ENCODE measurements at places on chromosomes 11 and 22.

- peak overlapping the region; percentile 61 for H3K4me3 ChIP-seq
- H3K27me3 ChIP-seq = no peaks in the 10 kb centered on the region
- H3K4me1 ChIP-seq = peaks cover 70% of the 10 kb centered on the region
- H3K27ac ChIP-seq = peak overlapping the region; percentile 100
- DNase-seq = no peak
Measured at GRCh38 chr11:12200279-12200990, 90.0 kb downstream of the MICAL2 start.

DNA sequence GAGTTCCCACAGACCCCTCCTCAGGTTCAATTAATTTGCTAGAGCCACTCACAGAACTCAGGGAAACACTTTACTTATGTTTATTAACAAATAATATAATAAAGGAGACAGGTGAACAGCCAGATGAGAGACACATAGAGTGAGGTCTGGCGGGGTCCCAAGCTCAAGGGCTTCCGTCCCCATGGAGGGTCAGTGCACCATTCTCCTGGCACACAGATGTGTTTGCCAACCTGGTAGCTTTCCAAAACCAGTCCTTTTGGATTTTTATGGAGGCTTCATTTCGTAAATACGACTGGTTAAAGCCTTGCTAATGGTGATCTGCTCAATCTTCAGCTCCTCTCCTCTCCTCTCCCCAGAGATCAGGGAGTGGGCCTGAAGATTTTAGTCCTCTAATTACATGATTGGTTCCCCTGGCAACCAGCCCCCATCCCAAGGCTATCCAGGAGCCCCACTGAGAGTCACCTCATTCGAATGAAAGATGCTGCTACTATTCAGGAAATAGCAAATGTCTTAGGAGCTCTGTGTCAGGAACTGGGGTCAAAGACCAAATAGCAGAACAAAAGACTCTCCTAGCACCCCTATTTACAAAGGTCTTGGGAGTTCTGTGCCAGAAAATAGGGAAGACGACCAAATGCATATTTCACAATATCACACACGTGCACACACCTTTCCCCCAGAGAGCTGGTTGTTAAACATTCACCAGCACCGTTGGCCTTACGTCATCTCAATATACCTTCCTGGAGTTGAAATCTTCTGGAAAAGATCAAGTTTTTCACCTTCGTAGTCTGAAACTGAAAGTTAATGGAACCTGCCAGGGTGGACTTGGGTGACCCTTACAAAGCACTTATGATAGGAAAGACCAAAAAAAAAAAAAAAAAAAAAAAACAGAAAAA lies 23.8 kb upstream of the CAPRIN1 start:
- H3K36me3 ChIP-seq = no peaks in the 10 kb centered on the region
- no peak overlapping the region for H3K4me3 ChIP-seq
- H3K27me3 ChIP-seq = peaks cover 6% of the 10 kb centered on the region
- H3K4me1 ChIP-seq = no peaks in the 10 kb centered on the region
- no peak for DNase-seq
- no peak overlapping the region for H3K27ac ChIP-seq

DNA sequence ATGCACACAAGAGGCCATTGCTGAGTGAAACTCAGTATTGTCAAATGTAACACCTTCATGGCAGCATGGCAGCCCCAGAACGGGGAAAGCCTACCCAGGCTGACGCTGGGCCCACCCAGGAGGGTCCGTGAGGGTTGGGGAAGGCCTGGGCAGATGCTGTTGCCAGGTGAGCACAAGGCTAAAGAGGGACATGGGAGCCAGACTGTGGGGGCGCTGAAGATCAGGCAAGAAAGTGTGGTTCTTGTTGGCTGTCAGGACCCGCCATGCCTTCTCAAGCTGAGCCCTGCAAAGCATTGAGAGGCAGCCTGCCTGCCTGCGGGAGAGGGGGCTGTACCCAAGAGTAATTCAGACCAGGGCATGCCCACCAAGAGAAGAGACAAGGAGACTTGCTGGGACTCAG lies 85.0 kb upstream of the PITPNB start:
- peaks cover 24% of the 10 kb centered on the region for H3K27me3 ChIP-seq
- H3K4me3 ChIP-seq = no peak overlapping the region
- peaks cover 2% of the 10 kb centered on the region for H3K4me1 ChIP-seq

DNA sequence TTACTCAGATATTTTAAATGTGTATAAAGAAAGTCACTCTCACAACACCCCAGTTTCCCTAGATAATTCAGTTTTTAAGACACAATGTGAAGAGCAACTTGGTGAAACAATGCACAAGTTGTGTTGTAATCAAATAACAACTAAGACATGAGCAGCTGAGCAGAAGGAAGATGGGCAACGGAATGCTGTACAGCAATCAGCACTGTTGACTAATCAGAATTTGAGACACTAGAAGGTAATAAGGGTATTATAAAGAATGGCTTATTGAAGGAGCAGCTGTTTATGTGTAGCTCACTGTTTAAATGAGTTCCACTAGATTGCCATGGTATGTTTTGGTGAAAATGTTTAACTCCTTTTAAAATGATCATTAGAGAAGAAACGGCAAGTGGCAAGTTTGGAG lies 60.1 kb downstream of the SOX6 start:
- no peak overlapping the region for H3K4me3 ChIP-seq
- H3K27me3 ChIP-seq = no peaks in the 10 kb centered on the region
- DNase-seq = no peak
- no peaks in the 10 kb centered on the region for H3K36me3 ChIP-seq
- H3K4me1 ChIP-seq = no peaks in the 10 kb centered on the region
- H3K27ac ChIP-seq = no peak overlapping the region

DNA sequence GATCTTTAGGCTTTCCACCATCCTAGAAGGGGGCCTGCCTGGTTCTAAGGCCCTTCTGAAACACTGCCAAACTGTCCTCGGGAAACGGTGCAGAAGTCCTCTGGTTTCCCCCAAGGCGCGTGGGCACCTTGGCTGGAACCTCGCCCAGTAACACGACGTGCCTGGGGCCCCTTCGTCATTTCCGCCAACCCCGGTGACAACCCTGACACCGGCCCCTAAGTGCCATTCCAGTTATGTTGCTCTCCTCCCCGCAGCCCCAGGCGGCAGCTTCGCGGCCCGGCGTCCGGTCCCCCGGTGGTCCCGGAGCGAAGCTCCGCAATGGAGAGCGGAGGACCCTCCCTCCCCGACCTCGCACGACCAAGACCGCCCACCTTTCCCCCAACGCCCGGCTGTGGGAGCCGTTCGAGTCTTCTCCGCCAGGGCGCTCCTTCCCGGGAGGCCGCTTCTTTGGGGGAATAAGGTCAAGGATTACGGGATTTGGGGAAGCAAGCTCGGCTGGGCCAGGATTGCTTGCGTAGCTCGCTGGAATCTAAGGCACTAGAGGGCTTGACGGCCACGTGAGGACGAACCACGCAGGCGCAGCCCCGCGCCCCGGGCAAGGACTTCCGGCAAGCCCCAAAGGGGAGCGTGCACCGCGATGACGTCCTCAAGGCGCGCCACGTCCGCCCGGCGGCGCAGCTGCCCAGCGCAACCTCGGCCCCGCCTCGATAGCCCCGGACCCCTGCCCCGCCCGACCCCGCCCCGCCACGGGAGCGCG lies 626 bp downstream of the RNH1 start:
- peaks cover 16% of the 10 kb centered on the region for H3K4me1 ChIP-seq
- DNase-seq = peak; percentile 98
- H3K27ac ChIP-seq = peak overlapping the region; percentile 97
- peak overlapping the region; percentile 97 for H3K4me3 ChIP-seq
- no peaks in the 10 kb centered on the region for H3K27me3 ChIP-seq
- no peaks in the 10 kb centered on the region for H3K36me3 ChIP-seq

DNA sequence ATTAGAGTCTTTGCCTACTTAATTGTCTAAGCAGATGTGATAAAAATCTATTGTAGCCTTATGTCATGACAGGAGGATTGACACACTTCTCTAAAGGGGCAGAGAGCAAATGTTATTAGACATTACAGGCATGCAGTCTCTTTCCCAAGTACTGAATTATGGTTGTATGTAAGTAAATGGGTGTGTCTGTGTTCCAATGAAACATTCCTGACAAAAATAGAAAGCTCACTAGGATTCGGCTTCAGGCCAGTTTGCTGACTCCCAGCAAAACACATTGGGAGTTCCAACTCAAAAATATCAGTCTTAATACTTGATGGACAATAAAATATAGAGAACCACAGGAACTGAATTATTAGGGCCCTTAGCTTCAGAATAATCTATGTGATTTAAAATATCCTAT lies 1480.4 kb downstream of the FAM181B start:
- H3K27ac ChIP-seq = no peak overlapping the region
- no peak for DNase-seq
- no peaks in the 10 kb centered on the region for H3K27me3 ChIP-seq
- H3K36me3 ChIP-seq = no peaks in the 10 kb centered on the region

DNA sequence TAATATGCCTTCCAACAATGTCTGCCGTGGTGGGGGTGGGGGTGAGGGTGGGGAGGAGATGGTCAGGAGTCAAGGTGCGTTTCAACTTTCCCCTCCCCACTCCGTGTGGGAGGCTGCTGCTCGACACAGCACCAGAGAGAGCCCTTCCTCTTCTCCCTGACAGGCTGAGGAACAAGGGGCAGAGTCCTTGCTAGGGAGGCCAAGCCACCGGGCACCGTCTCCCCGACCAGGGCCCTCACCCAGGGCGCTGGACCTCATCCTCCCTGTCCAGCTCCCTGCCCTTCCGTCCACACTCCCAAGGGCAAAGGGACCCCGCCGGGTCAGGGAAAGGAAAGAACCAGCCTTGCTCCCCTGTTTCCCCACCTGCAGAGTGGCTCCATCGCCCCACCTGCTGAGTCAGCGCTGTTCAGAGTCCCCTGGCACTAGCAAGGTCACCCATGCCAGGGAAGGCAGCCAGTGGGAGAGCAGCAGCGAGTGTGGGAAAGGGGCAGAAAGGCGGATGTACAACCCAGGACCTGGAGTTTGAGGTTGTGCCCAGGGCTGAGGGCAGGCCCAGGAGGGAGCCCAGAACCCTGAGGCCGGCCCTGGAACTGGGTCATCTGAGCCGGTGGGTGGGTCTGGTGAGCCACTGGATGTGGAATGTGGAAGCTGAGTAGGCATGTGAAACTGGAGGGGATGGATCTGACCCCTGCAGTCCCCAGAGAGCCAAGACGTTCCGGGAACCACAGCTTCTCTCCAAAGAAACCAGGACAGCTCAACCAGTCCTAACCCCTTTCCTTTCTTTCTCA lies 47.2 kb downstream of the BUD13 start:
- no peak overlapping the region for H3K4me3 ChIP-seq
- peaks cover 61% of the 10 kb centered on the region for H3K27me3 ChIP-seq
- no peak overlapping the region for H3K27ac ChIP-seq
- H3K4me1 ChIP-seq = no peaks in the 10 kb centered on the region
- H3K36me3 ChIP-seq = no peaks in the 10 kb centered on the region
- no peak for DNase-seq

GRCh38 chr11:20443596-20443995 lies 56.1 kb downstream of the PRMT3 start:
- H3K27me3 ChIP-seq = no peaks in the 10 kb centered on the region
- no peak overlapping the region for H3K27ac ChIP-seq
- peaks cover 2% of the 10 kb centered on the region for H3K4me1 ChIP-seq
- H3K4me3 ChIP-seq = no peak overlapping the region

DNA sequence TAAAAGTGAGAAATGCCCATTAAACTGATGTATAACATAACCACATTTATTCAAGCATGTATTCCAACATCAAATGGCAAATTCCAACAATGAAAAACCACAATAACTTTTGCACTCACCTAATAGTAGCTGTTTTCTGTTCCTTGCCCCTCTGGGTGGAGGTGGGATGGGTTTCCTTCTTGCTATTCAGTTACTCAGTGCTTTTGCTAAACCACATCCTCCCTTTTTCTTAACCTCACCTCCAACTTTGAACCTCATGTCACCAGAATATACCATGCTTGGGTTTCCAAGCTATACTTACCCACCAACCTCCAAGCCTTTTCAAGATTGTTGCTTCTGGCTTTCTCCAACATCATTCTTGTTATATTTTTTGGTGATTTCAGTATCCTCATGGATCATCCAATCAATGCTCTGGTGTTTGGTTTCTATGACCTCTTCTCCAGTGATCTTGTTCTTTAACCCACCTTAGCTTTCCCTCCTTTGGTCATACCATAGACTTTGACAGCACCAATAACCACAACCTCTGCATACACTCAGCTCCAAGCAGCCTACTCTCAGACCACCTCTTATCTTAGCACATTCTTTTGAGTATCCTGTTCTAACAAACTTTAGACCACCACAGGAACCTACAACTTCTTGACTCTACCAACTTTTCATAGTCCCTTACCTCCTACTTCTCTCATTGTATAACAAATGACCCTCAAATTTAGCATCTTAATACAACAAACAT lies 3.2 kb upstream of the CCDC15 start:
- H3K27ac ChIP-seq = peak overlapping the region; percentile 67
- H3K4me3 ChIP-seq = no peak overlapping the region
- H3K36me3 ChIP-seq = peaks cover 3% of the 10 kb centered on the region
- peaks cover under 1% of the 10 kb centered on the region for H3K4me1 ChIP-seq
- H3K27me3 ChIP-seq = no peaks in the 10 kb centered on the region

GRCh38 chr11:103532133-103532788 lies 423.0 kb downstream of the DYNC2H1 start:
- H3K4me1 ChIP-seq = peaks cover under 1% of the 10 kb centered on the region
- H3K36me3 ChIP-seq = no peaks in the 10 kb centered on the region
- no peak for DNase-seq
- H3K4me3 ChIP-seq = no peak overlapping the region
- no peak overlapping the region for H3K27ac ChIP-seq
- H3K27me3 ChIP-seq = peaks cover 40% of the 10 kb centered on the region

DNA sequence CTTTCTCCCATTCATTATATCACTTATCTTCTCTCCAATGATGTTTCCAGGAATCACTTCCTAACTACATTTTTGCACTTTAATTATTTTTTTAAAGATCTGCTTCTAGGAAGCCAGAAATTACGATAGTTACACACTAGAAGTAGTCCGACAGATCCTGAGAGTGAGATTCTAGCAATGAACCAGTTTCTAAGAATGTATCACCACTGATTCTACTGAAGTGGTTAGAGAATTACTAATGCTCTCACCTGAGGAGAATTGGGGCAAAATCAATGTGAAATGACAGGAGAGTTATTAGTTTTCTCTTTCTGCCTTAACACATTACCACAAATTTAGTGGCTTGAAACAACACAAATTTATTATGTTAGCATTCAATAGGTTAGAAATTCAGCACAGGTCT lies 241.2 kb downstream of the CASP12 start:
- no peak overlapping the region for H3K27ac ChIP-seq
- H3K4me1 ChIP-seq = peaks cover 20% of the 10 kb centered on the region
- H3K36me3 ChIP-seq = no peaks in the 10 kb centered on the region
- no peak overlapping the region for H3K4me3 ChIP-seq

DNA sequence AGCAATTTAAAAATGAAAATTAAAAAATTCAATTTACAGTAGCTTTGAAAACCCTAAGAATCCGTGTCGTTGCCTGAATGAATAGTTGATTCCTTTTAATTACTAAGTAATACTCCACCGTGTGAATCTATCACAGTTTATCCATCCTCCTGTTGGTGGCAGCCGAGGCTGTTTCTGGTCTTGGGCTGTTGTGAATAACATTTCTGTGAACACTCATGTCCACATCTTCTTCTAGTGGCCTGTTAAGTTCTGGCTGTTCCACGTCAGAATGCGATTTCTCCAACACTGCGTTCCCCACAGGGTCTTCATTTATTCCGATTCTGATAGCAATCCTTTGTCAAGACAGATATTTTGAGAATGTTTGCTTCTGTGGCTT lies 223.0 kb downstream of the TBC1D22A start:
- no peak overlapping the region for H3K4me3 ChIP-seq
- H3K36me3 ChIP-seq = no peaks in the 10 kb centered on the region
- peaks cover 19% of the 10 kb centered on the region for H3K4me1 ChIP-seq
- H3K27me3 ChIP-seq = no peaks in the 10 kb centered on the region

All from T-helper 17 cell (primary cell).